ENCODE measurements at places on chromosomes 12 and 14.

- no peak for DNase-seq
Measured at GRCh38 chr12:10641735-10642500, 28.5 kb upstream of the MAGOHB start.

DNA sequence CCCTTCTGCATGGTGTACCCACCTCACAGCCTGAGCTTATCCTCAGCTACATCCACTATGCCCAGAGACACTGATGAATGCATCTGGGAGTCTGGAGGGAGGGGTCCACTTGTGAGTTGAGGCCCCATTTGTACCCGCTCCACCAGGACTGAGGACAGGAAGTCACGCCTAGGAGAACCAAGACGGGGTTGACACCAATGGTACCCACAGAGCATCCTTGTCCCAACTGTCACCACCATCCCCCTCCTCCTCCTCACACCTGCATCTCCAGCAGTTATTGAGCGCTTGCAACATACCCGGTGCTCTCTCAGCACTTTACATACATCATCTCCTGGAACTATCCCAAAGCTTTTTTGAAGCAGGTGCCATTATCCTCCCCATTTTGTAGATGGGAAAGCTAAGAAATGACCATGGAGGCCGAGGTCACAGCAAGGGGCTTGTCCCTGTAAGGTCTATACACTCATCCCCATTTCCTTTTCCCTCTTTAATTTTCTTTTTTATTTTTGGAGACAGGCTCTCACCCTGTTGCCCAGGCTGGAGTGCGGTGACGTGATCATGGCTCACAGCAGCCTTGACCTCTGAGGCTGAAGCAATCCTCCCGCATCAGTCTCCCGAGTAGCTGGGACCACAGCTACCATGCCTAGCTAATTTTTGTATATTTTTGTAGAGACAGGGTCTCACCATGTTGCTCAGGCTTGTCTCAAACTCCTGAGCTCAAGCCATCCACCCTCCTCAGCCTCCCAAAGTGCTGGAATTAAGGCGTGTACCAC lies 31.7 kb downstream of the DGLUCY start:
- no peak for DNase-seq

DNA sequence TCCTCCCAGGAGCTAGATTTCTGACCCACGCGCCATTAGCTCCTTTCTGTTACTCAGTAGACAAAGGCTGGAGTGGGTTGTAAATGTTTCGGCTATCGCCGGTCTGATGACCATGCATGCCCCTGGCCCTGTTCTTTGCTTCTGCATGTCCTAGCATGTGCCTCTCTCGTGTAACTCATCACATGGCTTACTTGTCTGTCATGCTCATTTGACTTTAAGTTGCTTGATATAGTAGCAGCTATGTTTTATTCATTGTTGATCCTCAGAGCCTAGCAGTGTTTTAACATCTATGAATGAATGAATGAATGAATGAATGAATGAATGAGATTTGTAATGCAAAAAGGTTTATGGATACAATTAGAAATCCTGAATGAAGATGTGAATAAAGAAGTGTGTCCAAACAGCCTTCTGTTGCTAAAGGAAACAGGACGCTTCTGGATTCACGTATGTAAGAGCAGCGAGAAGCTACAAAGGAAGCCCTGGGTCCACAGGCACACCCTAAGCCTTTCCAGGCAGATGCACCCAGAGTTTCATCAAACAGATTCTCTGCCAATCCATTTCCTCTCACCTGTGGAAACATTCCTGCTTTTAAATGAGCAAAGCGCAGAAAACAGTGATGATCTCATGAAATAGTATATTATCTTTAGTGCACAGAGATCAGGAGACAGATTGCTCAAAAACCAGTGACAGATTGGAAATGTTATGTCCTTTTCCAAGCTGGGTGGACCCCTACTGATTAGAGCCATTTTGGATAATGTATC lies 3.4 kb downstream of the GSG1 start:
- DNase-seq, result no peak

GRCh38 chr14:91586410-91586809 lies 76.3 kb upstream of the PPP4R3A start:
- no peak for DNase-seq

DNA sequence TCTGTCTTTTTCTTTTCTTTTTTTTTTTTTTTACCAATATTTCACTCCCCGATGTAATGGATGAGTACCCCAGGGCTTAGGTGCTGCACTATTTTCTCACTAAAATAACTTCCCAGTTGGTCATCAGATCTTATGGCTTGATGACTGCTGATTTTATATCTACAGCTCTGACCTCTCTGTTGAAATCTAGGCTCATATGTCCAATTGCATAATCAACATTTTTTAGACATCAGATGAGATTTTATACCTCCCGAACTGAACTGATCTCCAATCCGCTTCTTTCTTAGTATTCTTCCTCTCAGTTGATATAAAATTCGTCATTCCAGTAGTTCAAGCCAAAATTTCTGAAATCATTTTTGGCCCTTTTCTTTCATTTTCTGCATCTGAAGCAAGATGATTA lies 1236.5 kb downstream of the SLC16A7 start:
- DNase-seq, result no peak

- DNase-seq, result no peak
Measured at GRCh38 chr12:48221645-48222044, 18.6 kb upstream of the OR10AD1 start.

GRCh38 chr12:60391051-60391450 lies 795.2 kb downstream of the SLC16A7 start:
- no peak for DNase-seq

- DNase-seq, result no peak
Measured at GRCh38 chr12:52518574-52519386, 1.4 kb downstream of the KRT5 start.
